ENCODE measurements at places on chromosomes 4 and X.

DNA sequence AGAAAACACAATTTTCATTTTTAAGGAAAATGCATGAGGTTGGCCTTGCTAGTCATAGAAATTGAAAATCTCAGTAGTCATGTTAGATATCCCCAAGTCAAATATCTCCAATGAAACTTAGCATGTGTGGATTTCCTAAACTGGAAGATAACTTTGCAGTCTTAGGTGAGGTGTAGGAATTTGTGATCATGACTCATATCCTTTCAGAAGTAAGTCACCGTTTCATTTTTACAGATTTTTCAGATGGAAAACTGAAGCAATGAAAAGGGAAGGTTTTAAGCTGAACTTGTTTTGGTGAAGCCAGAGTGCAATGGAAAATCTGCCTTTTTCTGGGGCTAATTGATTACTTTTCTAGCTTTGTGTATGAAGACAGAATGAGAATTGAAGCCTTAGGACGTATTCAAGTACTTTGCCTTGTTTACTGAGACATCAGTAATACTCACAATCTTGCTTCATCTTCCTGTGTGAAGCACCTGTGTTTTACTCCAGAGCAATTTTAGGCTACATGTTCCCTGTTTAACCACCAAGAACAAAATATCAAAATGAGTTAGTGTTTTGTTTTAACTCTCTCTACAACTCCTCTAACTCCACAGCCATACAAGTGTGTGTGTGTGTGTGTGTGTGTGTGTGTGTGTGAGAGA lies 1662.8 kb upstream of the ADGRL3 start:
- DNase-seq: no peak

GRCh38 chrX:53669258-53669657 lies 17.3 kb downstream of the HUWE1 start:
- DNase-seq: no peak

DNA sequence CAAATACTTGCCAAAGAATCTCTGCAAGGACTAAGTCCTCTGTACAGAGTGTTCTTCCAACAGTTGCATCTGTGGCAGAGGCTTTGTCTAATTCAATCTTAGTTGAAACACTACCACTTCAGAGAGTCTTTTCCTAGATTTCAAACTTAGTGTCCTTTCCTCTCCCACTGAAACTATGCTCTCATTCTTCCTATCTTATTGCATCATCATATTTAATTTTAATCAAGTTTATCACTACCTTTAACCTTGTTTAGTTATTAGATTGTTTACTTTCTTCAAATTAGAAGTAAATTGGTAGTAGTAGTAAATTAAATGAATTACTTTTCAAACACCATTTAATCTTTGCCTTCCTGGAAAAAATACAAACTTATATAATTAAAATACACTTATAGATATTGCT lies 1082.3 kb upstream of the PABPC4L start:
- DNase-seq: no peak

DNA sequence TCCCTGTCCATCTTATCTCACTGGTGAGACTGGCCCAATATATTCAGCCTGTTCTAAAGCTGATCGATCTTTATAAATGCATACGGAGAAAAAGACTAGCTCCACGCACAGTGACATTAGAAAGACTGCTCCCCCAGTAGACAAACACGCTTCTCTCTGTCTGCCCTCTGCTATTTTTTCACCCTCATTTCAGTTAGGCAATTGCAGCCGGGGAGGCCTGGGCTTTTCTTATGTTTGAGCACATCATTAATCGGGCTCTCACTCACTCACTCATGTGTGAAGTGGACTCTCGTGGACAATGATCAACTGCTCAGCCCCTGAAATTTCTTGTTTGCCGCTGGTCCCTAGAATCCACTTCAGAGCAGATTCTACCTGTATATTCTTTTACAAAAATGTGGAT lies 824.7 kb upstream of the TENM3 start:
- DNase-seq: no peak

DNA sequence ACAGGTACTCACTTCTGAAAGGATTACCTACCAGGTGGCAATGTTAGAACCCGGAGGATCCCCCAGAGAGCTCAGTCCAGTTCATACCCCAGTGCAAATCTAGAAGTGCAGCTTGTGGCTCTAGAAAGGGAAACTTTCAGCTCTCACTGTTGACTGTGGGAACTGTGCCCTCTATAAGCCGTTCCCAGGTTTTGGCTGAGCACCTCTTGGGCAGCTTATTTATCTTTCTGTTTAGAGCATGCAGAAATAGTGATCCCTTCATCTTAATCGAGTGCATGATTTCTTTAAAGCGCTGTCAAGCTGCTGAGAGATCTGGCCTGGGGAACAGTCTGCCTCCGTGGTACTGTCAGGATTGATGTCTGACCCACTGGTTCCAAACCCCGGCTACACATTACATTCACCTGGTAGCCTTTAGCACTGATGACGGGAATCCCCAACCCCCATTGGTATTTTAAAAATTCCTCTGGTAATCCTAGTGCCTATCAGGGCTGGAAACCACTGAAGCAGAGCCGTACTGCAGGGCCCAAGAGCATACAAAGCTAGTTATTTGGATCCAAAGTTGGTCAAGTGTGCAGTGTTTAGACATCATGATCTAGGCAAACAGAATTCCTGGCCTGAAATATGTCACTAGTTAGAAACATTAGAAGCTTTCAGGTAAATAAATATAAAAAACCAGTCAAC lies 103.2 kb downstream of the KLHL8 start:
- no peak for DNase-seq

- no peak for DNase-seq
These were observed 53.5 kb downstream of the BMP3 start for GRCh38 chr4:81084029-81084428.

- DNase-seq: no peak
These were observed 2.6 kb upstream of the OTUD4 start for GRCh38 chr4:145183023-145183422.

DNA sequence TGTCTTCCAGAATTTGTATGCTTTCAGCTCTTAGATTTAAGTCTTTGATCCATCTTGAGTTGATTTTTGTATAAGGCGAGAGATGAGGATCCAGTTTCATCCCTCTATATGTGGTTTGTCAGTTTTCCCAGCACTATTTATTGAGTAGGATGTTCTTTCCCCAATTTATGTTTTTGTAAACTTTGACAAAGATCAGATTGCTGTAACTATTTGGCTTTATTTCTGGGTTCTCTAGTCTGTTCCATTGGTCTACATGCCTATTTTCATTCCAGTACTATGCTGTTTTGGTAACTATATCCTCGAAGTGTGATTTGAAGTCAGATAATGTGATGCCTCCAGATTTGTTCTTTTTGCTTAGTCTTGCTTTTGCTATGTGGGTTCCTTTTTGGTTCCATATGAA lies 60.7 kb downstream of the IL15 start:
- no peak for DNase-seq

DNA sequence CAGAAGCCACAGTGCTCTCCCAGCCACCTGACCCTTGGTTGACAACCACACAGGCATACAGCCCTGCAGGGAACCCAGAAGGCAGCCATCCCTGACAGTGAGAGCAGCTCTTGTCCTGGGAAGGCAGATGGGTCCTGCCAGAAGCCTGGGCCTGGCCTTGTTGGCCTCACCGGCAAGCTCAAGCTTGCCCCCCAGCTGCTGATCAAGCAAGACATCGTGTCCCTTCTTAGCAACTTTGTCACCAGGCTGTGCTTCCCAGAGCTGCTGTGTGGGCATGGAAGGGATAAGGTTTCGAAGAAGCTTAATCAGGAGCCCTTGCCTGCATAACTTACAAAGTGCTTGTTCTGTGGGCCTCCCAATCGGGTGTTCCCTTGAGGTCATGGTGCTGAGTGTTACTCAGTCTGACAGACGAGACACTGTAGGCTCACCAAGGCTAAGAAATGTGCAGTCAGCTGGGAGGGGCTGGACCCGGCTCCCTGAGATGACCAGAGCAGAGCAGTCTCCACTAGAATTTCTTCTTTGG lies 6.8 kb upstream of the ABLIM2 start:
- DNase-seq: no peak

GRCh38 chr4:89868999-89869589 lies 25.6 kb upstream of the MMRN1 start:
- DNase-seq: no peak

GRCh38 chr4:78520808-78521226 lies 30.8 kb upstream of the ANXA3 start:
- DNase-seq: no peak

- DNase-seq: no peak
These were observed 1.5 kb downstream of the NKX1-1 start for GRCh38 chr4:1404573-1405253.

GRCh38 chr4:27807207-27807606 lies 946.6 kb downstream of the STIM2 start:
- no peak for DNase-seq

DNA sequence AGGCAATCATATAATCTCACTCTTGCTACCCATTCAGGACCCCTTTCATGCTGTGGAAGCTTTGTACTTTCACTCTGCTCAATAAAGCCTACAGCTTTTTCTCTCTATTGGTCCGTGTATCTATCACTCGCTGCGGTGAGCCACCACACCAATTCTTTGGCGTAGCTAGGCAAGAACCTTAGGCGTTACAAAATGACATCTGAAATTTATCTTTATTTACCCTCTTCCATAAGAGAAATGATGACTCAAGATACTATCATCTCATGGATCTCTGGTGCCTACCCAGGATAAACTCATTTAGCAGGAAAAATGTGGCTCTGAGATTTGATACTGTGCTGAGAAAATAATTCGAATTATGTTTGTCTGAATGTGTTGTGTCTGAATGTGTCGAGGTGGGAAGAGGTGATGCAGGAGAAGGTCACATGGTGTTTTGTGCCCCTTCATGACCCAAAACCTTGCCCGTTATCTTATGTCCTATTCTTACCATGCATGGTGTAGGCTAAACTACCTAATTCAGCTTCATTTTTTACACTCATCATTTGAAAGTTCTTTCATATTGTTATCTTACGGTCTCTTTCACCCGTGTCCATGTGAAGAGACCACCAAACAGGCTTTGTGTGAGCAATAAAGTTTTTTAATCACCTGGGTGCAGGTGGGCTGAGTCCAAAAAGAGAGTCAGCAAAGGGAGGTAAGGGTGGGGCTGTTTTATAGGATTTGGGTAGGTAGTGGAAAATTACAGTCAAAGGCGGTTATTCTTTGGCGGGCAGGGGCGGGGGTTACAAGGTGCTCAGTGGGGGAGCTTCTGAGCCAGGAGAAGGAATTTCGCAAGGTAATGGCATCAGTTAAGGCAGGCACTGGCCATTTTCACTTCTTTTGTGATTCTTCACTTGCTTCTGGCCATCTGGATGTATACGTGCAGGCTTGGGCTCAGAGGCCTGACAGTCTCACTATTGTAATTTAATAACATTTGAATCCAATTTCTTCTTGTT lies 41.6 kb upstream of the GIMD1 start:
- DNase-seq: no peak

GRCh38 chrX:24069877-24070276 lies 15.1 kb downstream of the EIF2S3 start:
- no peak for DNase-seq

DNA sequence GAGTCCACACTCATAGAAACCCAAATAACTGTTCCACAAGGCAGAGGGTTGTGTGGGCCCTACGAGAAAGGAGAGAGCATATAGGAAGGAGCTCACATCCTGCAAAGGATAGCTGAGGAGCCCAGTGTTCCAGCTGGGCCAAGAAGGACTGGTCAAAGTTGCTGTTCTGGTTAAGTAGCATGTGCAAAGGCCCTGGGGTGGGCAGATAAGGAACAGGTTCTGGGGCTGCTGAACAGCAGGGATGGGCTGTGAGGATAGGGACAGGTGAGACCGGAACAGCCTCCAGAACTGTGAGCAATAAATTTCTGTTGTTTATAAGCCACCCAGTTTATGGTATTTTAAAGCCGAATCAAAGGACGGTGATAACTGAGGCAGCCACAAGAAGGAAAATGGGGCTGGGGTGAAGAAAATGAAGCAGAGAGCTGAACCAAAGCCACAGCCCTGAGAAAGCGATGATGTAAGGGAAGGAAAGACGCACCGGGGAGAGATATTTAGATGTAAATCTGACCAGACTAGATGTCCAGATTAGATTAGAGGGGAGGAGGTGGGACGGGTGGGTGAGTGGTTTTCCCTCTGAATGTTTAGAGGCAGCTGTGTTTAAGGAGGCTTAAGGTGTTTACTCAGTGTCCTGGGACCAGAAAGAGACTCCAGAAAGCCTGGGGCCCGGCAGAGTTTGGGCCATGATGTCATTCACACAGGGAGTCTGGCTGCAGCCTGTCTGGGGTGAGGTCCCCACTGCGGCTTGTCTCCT lies 180.8 kb upstream of the BCOR start:
- peak; percentile 72 for DNase-seq

DNA sequence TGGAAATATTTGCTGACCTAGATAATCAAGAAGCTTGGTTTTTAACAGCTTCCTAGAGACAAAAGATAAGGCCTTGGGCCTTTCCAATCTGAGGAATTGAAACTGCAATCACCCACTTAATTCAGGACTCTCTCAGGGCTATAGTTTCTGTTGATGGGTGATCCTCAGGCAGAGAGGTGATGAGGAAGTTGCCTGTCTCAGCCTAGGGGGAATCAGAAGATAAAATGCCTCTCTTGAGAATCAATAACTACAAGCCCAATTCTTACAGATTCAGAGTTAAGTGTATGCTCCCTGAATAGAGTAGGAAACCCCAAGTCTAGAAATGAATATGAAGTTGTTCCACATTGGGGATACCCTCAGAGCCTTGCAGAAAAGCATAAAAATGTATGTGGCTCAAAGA lies 45.5 kb downstream of the NFKB1 start:
- DNase-seq: no peak

- no peak for DNase-seq
These were observed 138.9 kb downstream of the BCOR start for GRCh38 chrX:39958850-39959249.

DNA sequence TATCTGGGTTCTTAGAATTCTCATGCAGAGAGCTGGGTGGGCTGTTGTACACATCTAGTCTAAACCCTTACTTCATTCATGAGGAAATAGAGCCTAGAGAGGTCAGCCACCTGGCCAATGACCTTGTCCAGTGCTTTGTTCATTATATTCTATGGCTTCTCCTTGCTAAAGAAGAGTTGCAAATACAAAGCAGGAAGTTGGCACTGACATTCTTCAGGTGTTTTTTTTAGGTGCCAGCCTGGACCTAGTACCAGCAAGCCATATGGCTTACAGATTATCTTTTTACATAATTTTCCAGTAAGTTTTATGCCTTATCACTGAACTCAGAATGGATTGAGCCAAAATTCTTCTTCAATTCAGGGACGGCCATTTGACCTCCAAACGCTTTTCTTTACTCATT lies 54.7 kb upstream of the PGM2 start:
- no peak for DNase-seq

GRCh38 chrX:154657226-154657805 lies 3.9 kb upstream of the CTAG2 start:
- DNase-seq: no peak

DNA sequence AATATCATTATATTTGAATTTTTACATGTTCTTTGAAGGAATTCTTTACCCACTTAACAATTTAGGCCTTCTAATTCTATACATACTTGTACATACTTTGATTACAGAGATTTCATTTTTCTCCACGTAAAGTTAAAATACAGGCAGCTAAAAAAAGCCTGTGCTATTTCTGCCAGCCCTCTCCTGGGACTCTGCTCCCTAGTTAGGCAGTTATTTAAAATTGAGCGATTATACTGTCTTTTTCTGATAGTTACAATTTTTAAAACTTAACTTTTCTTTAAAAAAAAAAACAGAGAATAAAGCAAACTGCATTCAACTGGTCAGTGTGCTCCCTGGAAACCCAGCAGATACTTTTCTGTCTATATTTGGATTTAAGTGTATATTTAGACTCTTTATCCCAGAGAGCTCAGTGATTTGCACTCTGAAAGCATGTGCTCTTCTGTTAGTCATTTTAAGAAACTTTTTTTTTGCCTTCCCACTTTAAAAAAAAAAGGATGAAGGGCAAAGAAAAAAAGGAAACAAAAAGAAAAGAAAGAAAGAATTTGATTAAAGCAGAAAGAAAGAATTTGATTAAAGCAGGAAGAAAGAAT lies 18.1 kb upstream of the FAM241A start:
- no peak for DNase-seq

GRCh38 chr4:62676962-62677361 lies 1476.8 kb downstream of the ADGRL3 start:
- DNase-seq: no peak

All from CD4-positive, alpha-beta T cell treated with Interleukin-6 for 4 hours (primary cell).